Calu3 (cell line): ENCODE measurements at places on chromosomes 7 and 10. TPM values are rescaled to one million over a fixed set of nuclear protein-coding genes. Genes with fewer than 3 reads are reported as not detected.

GRCh38 chr7:119711104-119711503 is 561.9 kb upstream of the KCND2 start:
- DNase-seq, result no peak

GRCh38 chr7:116399819-116400218 is 99.7 kb upstream of the CAV2 start:
- DNase-seq, result no peak

- no peak for DNase-seq
Observed at GRCh38 chr7:1428941-1429501, 30.2 kb downstream of the MICALL2 start.

- no peak for DNase-seq
Observed at GRCh38 chr7:135425036-135425435, 84.9 kb downstream of the CNOT4 start.

DNA sequence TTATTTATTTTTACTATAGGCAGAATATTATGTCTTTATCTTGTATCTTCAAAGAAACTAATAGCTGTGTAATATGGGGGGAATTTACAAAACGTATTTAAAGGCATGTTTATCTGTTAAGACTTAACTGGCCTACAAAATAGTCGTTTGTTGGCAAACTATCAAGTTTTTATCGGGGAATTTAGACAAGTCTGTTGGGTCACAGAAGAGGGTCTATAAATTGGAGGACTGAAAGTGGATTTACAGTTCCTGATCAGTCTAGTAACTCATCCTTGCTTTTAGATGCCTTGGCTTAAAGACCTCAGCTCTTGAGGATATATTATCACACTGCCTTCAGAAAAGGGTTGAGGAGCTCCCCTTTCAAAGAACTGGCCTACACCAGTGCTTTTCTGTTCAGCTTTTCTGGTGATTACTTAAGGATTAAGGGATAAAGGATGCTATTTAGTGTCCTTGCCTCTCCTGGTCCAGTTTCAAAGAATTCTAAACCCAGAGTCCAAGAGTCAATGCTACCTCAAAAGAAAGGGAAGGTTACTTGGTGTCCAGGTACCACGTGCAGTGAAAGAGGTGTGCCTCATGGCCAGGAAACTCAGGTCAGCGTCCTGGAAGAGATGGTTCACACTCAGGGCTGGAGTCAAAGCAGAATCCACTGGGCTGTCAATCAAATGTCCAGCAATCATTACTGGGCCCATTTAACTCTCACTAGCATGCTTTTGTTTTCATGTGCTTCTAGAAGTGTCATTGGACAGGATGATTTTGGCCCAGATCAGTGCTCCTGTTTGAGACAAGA is 42.9 kb upstream of the ABI1 start:
- no peak for DNase-seq

GRCh38 chr10:109275960-109276359 is 647.4 kb downstream of the XPNPEP1 start:
- no peak for DNase-seq

EGR2 gene
- total RNA-seq, result 0.68 and 1.1 TPM in 2 replicates

CALY gene
- not detected in 2 replicates for total RNA-seq

LOXL4 gene
- 2.2 and 2.6 TPM in 2 replicates for total RNA-seq

MINDY4 gene
- 12.4 and 14.0 TPM in 2 replicates for total RNA-seq

PNLIP gene
- not detected in 2 replicates for total RNA-seq

LIPF gene
- not detected in 2 replicates for total RNA-seq

GIMAP1 gene
- total RNA-seq, result not detected in 2 replicates

ERVW-1 gene
- total RNA-seq, result not detected in 2 replicates
